ENCODE measurements at places on chromosomes 2 and 18.

GRCh38 chr2:234003972-234004617 is 46.4 kb upstream of the SPP2 start:
- DNase-seq = no peak

DNA sequence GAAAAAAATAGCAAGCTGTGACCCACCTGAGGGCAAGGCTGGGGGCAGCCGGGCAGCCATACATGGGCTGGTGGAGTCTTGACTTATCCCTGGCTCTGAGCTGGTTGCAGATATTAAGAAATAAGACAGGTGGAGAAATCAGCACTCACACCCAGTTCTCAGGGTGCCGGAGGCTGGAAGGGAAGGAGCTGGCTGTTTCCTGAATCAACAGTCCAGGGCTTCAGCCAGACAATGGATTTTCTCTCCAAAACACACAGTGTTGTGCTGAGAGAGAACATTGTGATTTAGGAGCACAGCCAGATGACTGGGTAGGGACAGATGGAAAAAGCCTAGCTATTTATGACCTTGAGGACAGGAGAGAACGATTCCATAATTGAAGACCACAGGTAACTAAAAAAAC is 208.8 kb downstream of the LDLRAD4 start:
- no peak for DNase-seq

GRCh38 chr18:2932247-2933181 is 80.4 kb downstream of the LPIN2 start:
- DNase-seq = no peak

GRCh38 chr18:25876330-25876948 is 214.0 kb downstream of the SS18 start:
- no peak for DNase-seq

- no peak for DNase-seq
Observed at GRCh38 chr2:157244691-157245090, 12.8 kb upstream of the GALNT5 start.

GRCh38 chr2:46666754-46667153 is 187.4 kb downstream of the TMEM247 start:
- no peak for DNase-seq

GRCh38 chr18:12497839-12498238 is 90.1 kb downstream of the PRELID3A start:
- no peak for DNase-seq

GRCh38 chr2:37916512-37917082 is 8.5 kb upstream of the RMDN2 start:
- DNase-seq = no peak

DNA sequence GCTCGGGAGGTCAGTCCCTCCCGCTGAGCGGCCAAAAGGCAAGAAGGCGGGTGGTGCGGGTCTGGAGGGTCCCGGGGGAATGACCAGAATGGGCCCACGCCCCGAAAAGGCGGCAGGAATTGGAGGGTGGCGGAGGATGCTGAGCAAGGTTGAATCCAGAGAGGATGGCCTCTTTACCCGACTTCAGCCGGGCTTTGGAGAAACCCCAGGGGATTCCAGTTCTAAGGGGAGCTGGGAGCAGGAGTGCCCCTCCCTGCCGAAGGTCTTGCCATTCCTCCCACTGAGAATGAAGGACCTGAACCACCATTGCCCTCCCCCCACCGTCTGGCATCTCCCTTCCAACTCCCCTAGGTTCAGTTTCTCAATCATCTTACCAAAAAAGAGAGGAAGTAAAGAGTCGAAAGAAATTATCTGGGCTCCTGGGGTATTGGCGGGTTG is 38.9 kb upstream of the ATP6V1B1 start:
- DNase-seq = no peak

DNA sequence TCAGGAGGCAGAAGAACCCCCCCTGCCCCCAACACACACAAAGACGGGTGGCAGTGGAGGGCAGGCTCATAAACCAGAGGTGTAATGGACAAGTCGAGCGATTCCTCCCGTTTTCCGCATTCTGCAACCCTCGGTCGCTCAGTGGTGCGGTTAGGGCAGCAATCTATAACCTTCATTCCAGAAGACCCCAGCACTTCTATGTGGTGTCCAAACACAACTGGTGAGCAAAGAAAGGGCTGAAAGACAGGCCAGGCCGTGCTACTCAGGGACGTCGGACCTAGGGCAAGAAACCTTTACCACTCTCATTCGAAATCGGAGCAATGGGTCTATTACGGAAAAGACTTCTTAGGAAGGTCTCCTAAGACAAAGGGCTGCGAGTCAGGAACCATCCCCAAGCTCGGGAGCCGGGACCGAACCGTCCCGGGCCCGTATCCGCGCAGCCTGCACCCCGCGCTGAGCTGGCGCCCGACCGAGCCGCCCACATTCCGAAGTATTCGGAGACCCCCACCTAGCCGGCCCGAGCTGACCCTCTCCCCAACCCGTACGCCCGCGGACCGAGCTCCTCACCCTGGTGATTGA is 568 bp downstream of the ARL5A start:
- DNase-seq = no peak

All from CMK (cell line).